Choroid plexus epithelial cell (primary cell): ENCODE measurements at places on chromosomes 3 and 15.

DNA sequence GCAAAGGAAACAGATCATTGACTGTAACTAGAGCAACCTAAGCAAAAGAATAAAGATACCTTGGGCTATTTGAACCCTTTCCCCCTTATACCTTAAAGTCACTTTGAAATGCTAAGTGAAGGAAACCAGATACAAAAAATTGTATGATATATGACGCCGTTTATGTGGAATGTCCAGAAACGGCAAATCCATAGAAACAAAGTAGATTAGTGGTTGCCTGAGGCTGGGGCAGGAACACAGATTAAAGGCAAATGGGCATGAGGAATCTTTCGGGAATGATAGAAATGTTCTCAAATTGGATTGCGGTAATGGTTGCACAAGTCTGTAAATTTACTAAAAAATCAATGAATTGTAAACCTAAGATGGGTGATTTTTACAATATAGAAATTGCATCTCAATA lies 160.1 kb upstream of the CCDC54 start:
- peak; percentile 98 for DNase-seq

DNA sequence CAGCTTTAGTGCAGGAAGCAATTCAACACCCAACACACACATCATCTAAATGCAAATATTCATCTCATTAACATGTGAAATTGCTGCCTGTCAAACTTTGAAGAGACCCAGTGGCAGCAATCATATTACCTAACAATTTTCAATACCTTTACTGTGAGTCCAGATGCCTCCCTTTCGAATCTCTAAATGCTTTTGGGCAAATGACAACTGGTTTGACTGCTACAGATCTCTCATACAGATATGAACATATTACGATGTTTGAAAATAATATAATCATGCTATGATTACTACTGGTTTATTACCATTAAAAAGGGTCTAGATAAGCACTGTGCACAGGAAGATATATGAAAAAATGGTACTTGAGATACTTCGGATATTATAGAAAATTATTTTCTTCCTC lies 137.9 kb downstream of the ADAMTS9 start:
- DNase-seq, result no peak

DNA sequence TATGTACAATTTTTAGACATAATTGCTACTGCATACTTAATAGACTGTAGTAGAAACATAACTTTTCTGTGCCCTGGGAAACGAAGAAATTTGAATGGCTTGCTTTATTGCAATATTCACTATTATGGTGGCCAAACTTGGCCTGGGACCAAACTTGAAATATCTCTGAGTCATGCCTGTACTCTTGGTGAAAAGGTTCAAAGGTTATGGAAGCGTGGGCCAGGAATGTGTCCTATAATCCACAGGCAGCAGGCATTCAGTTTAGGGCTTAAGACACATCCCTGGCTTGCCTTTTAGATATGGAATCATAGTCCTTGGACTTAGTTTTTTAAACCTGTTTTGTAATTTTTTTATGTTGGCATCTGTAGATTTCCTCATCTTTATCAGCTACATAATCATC lies 124.3 kb downstream of the LRIG1 start:
- DNase-seq, result peak; percentile 96

DNA sequence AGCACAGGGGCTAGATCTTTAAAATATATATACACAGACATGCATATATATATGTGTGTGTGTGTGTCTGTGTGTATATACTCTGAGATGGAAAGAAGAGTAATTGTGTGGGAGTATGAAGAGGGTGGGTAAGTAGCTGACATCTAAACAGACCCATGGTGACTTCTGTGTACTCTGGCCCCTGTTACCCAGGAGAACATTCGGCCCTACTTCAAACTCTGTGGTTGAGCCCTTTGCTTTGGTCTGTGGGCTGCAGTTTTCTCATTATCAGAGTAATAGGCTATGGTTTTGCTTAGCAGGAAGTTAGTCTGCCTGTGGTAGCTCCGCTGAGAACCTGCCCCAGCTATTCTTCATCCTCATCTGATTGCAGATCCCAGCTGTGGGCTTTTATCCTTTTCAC lies 141.4 kb downstream of the RBPMS2 start:
- no peak for DNase-seq

GRCh38 chr3:183710231-183710630 lies 12.6 kb downstream of the YEATS2 start:
- DNase-seq, result no peak

GRCh38 chr3:17830788-17831187 lies 88.4 kb upstream of the TBC1D5 start:
- DNase-seq, result no peak

- no peak for DNase-seq
These were observed 32.2 kb upstream of the GUCA1C start for GRCh38 chr3:108985844-108986243.
